ENCODE measurements at places on chromosomes 5 and 9.

DNA sequence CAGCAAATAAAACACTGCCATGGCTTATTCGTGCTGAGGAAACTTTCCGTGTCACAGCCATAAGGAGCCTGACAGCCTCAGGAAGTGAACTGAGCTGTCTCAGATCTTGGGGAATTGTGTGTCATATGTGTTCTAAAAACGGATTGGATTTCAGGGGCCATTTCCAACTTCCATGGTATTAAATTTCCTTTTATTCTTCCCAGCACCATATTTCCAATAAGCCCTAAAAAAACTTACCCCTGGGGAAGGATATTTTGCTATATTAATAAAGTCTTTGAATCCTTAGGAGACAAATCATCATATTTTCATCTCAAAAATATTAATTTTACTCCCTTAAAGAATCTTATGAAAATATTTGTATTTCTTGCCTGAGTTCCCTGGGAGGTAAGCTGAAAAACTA lies 93.9 kb downstream of the LHFPL2 start:
- no peak for DNase-seq

DNA sequence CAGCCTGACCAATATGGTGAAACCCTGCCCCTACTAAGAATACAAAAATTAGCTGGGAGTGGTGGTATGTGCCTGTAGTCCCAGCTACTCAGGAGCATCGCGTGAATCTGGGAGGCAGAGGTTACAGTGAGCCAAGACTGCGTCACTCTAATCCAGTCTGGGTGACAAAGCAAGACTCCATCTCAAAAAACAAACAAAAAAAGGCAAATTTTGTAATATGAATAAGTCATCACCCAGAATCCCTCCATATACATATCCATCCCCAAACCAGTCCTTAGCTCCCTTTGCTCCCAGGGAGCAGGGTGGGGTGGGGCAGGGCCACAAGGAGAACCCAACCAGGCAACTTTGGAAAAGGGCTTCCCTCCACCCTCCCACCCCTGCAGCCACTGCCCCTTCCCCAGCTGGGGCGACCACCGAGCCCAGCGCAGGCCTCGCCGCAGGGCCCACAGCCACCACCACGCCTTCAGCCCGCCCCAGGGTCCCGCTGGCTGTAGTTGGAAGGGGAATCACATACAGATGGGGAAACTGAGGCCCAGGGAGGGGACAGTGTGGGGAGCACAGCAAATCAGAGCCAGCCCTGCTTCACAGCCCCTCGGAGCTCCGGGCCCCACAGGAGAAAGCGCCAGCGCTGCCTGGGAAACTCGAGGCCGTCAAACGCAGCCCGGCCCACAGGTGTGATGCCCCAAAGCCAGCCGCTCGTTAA lies 7.8 kb downstream of the NOTCH1 start:
- no peak for DNase-seq

- no peak for DNase-seq
These were observed 857.1 kb downstream of the TAF11L14 start for GRCh38 chr5:18491349-18491748.

DNA sequence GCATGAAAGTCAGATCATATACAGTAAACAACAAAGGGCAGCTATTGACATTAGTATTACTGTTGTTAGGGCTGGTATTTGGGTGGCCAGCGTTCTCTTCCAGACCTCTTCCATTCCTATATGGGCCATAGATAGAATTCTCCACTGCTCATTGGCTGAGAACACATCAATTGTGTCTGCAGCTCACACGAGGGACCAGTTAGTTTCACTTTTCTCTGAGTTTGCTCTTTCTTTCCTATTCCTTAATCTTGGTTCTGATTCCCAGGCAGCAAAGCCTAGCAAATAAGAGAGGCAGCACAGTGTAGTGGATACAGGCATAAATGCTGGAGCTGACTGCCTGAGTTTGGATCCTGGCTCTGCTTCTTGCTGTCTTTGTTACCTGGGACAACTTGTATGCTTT lies 476.4 kb downstream of the SPOCK1 start:
- no peak for DNase-seq

GRCh38 chr5:148962761-148963324 lies 100.0 kb downstream of the SH3TC2 start:
- no peak for DNase-seq

GRCh38 chr9:127178686-127179632 lies 56.5 kb upstream of the ANGPTL2 start:
- no peak for DNase-seq

GRCh38 chr5:140109018-140109758 lies 4.7 kb upstream of the PURA start:
- no peak for DNase-seq

GRCh38 chr5:175335691-175336090 lies 108.3 kb downstream of the DRD1 start:
- DNase-seq: no peak

DNA sequence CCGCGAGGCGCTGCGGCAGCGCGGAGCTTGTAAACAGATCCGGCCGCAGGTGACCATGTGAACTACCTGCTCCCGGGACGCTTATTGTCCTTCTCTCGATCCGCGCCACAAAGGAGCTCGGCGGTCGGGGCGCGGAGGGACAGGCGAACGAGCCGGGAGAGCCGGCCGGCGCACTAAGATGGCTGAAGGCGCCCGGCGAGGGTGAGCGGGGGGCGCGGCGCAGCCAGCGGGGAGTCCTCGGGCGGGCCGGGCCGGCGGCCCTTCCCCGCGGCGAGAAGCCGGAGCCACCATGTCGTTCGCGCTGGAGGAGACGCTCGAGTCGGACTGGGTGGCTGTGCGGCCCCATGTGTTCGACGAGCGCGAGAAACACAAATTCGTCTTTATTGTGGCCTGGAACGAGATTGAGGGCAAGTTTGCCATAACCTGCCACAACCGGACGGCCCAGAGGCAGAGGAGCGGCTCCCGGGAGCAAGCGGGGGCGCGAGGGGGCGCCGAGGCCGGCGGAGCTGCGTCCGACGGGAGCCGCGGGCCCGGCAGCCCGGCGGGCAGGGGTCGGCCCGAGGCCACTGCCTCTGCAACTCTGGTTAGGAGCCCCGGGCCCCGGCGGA lies 535 bp downstream of the JMY start:
- DNase-seq: no peak

DNA sequence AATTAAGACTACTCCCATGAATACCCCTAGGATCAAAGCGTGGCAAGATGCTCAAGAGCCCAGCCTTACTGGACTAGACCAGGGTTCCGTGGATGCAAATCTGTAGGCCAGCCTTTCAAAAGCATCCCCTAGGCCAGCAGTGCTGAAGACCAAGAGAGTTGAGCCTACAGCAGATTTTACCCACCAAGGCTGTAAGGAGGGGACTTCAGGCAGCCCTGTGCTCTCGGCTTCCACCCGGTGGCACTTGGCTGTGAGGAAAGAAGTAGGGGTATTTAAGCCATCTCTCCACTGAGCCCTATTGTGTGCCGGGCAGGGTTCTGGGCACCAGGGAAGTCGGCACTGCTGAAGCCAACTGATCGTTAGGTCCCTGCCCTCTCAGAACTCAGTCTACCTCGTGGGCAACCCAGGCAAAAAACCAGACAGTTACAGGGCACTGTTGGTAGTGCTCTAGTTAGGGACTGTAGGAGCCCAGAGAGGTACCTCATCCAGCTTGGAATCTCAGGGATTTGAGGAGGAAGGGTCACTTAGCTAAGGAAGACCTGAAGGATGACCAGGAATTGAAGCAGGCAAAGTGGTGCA lies 25.5 kb downstream of the TCF7 start:
- no peak for DNase-seq

- no peak for DNase-seq
These were observed 94.9 kb upstream of the DAB2 start for GRCh38 chr5:39519566-39520231.

- peak; percentile 15 for DNase-seq
These were observed 11.8 kb downstream of the ITGA1 start for GRCh38 chr5:52799358-52799982.

GRCh38 chr9:14693251-14693861 lies at the start of gene ZDHHC21:
Gene ZDHHC21 (minus strand): TSS chr9:14693432. CDS start chr9:14674340, 19,092 bp downstream.
- DNase-seq: peak; percentile 69

- peak; percentile 35 for DNase-seq
These were observed 36.7 kb downstream of the MTREX start for GRCh38 chr5:55344392-55344992.

- DNase-seq: peak; percentile 33
These were observed 355.4 kb upstream of the WWC1 start for GRCh38 chr5:167936022-167936421.

DNA sequence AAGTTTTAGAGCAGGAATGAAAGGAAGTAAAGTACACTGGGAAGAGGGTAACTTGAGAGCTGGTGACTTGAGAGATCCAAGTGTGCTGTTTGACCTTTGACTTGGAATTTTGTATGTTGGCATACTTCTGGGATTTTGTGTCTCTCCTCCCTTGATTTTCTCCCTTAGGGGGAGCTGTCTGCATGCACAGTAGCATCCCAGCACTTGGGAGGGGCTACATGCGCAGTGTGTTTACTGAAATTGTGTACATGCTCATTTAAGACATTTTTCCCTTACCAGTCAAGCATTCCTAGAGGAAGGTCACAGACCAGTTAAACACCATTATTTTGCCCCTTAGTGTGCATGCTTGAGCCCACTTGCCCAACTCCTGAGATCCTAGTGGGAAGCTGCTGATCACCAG lies 120.1 kb downstream of the ZNF622 start:
- DNase-seq: no peak

GRCh38 chr9:82531795-82532194 lies 531.1 kb downstream of the RASEF start:
- DNase-seq: no peak

- DNase-seq: no peak
These were observed 196.1 kb downstream of the MPDZ start for GRCh38 chr9:13083366-13083765.

DNA sequence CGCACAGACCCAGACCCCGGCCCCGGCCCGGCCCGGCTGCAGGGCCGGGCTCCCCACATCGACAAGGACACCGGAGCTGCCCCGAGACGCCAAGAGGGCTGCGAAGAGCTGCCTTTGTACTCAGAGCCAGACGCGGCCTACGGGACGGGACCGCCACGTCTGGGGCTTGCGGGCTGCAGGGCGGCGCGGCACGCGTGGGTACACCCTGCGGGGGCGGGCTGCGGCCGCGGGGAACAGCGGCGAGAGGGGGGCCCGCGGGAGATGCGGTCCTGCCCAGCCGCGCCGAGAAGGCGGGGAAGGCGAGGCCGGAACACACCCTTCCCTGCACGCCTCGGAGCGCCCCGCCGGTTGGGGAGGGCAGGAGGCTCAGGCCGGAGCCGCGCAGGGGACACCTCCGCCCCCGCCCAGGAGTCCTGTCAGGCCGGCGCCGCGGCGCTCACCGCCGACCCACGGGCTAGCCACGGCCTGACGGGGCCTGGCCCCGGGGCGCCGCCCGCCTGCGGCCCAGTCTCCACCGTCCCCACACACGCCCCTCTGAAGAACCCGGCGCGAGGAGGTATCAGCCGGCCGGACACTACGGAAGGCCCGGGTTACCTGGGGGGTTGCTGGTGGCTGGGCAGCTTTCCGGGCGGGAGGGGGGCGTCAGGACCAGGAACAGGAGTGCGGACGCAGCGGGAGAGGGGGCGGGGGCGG lies 478 bp downstream of the RAB14 start:
- peak; percentile 26 for DNase-seq

GRCh38 chr5:180494510-180495181 lies 467 bp downstream of the CNOT6 start:
- DNase-seq: no peak

DNA sequence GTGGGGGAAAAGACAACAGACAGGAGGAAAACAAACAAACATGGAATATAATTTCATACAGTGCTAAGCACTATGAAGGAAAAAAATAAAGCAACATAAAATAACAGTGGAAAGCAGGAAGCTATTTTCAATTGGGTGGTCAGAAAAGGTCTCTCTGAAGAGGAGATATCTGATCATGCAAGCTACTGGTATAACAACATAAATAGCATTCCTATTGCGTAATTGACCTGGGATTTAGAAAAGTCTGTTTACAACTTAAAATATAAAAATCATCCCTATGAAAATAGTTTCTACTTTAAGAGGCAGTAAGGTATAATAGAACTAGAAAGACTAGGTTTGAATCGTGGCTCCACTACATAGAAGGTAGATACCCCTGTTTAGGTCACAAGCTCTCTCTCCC lies 61.4 kb downstream of the FBXW11 start:
- no peak for DNase-seq

DNA sequence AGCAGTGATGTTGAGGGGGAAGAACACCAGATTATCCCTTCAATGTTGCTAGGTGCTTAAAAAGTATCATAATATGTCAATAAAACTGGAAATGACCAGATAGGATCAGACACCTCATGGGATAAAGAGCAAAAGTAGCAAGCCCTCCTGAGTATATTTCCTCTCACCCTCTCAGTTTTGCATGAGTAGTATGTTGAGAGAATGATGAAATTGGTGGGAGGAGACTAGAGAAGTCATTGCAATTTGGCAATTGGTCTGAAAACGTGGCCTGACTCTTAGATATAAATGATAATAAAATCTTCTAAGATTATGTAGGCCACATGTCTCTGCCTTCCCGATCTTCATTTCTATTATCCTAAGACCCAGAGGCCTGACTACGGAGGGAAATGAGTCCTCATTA lies 151.2 kb upstream of the ARRDC3 start:
- no peak for DNase-seq

DNA sequence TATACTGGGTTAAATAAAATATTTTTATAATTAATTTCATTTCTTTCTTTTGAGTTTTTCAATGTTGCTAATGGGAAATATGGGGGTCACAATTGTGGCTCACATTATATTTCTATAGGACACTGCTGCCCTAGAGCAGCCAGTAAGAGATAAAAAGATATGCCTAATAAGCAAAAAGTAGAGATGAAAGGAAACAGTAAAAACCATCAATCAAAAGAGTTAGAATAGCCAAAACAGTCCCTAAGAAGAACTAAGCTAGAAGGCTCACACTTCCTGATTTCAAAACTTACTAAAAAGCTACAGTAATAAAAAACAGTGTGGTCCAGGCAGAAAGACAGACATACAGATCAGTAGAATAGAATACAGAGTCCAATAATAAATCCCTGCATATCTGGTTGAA lies 104.4 kb downstream of the FANCC start:
- no peak for DNase-seq

DNA sequence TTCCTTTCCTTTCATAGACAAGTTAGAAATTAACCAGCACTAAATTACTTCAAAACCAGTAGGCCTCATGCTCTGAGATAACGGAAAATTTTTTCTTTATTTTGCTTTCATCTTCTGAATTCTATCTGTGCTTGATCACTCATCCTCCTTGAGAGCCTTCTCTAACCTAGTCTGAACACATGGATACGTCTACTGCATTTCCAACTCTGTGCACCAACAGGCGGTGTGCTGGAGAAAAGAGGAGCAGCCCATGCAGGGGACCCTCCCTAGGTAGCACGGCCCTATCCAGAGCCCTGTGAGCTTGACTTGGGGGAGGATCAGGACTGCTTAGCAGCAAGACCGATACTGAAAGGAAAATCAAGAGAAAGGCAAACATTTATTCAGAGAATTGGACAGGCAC lies 149.8 kb downstream of the AUH start:
- peak; percentile 40 for DNase-seq

- DNase-seq: no peak
These were observed 32.8 kb downstream of the AFAP1L1 start for GRCh38 chr5:149304195-149305078.

DNA sequence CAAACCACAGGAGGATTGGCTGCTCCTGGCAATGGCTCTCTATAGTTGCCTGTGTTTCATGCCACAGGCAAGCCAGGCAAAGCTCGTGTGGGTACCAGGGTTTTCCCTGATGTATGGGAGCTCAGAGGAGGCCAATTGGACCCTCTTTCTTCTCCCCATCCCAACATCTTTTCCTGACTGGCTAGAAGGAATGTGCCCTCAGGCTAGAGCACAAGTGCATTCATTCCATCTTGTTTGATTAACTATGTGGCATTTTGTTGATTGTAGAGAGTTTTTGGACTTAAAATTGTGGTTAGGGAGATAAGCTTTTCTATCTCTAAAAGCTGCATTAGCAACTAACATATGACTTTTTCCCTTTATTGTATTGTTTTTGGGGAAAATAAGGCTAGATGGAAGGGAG lies 561.3 kb downstream of the PSAT1 start:
- DNase-seq: no peak

Measured in NCI-H526 (cell line).